ENCODE measurements at places on chromosomes 12 and 14.

GRCh38 chr12:2960390-2960956 lies 1.3 kb downstream of the TEAD4 start:
- DNase-seq, result no peak

DNA sequence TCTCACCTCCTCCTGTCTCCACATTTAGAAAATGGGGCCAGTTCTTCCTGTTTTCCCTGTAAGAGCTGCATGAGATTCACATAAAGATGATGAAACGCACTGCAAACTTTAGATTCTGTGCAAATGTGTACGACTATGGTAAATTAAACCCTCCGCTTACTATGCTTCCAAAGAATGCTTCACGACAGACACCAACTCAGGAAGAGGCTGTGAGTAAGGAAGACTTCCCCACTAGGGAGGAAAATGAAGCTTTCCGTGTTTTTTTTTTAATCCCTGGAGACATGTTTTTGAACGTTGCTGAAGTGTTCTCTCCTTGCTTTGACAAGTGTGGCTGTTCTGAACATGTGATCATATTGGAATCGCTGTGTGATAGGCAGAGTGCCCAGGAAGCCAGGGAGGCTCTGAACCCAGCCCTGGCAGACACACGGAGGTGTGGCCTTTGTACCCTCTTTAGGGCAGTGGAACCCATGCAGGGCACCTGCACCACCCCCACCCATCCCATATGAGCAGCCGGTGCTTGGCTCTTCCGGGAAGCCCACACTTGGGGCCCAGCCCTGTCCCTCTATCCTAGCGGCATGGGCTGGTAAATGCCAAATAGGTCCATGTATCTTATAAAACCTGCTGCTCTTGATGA lies 7.5 kb upstream of the SYNE3 start:
- peak; percentile 94 for DNase-seq

DNA sequence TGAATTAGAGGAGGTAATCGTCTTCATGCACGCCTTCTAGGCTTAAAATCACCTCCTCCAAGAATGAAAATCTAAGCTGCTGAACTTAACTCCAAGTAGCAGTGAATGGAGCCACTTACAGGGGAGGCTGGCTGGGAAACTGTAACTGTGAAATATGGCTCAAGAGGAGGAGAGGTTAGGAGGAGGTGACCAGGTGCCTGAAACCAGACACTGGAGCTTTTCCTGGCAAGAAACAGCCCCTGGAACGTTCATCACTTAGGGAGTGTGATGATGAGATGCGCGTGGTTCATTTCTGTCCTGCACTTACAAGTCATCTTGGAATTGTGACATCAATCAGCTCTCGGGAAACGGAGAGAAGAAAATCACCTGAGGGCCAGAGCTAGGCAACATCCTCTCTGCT lies 62.3 kb upstream of the TMEM132C start:
- no peak for DNase-seq

DNA sequence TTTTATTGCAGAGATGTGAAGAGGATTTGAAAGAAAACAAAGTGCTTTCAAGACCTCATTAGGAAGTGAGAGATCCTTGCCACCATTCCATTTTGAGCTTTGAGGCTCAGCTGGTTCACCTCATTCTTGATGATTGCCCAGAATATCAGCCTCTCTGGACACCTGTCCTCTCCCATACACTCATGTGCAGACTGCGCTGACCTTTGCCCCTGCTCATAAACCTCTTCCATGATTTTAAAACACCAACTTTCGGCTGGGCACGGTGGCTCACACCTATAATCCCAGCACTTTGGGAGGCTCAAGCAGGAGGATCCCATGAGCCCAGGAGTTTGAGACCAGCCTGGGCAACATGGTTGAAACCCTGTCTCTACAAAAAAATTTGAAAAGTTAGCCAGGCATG lies 8.9 kb downstream of the COX14 start:
- no peak for DNase-seq

DNA sequence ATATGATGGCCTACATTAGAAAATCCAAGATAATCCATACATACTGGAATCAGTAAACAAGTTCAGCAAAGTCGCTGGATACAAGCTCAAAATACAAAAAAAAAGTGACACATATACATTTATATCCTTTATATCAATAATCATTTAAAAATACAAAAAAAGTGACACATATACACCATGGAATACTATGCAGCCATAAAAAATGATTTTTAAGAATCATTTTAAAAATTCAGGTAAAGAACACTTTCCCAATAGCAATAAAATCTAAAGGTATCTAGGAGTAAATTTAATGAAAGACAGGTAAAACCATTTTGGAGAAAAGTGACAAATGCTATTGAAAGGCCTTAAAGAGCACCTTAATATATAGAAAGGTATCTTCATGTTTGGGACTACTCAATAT lies 111.9 kb downstream of the NTN4 start:
- no peak for DNase-seq

- no peak for DNase-seq
Observed at GRCh38 chr14:86013641-86014040, 483.7 kb downstream of the FLRT2 start.

DNA sequence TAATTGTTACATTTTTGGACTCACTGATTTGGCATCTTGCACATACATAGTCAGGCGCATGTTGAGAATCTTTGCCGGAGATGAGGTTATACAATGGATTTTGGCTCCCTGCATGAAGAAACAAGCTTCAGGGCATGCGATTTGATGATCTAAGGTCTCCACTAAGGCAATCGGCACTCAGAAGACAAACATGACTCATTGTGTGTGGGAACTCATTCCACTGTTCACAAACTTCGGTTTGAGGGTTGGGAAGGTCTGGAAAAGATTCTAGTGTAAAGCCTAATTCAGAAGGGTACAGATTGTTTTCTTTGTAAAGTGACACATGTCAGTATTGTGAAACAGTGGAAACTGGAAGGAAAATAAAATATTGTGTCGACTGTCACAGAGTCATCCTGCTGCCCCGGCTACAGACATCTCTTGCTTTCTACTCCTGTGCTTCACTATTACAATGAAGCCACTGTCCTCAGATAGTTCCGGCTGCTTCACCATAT lies 192.6 kb upstream of the HMGA2 start:
- no peak for DNase-seq

DNA sequence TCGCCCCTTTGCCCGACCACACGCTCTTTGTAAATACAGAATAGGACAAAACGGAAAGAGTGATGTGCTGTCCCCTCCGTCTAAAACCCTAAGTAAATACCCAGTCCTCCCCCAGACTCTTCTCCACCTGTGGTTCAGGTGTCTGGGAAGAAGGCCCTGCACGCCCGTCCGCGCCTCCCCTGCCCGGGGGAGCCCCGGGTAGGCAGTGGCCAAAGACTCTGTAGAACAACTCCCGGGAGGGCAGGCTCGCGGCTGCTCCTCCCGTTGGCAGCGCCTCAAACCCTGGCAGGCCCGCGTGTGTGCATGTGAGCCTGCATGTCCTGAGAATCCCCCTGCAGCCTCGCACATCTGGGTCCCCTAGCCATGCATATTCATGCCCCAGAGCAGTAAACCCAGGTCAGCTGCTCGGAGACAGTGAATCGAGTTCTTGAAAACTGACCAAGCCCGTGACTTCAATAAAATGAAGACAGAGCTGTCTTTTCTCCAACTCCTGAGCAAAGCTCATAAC lies 165.8 kb downstream of the MON2 start:
- DNase-seq, result peak; percentile 43

All from hematopoietic multipotent progenitor cell treated with erythropoietin and hydrocortisone succinate and interleukin-3 and kit ligand, for 6 days (in vitro differentiated cells).